ENCODE measurements at places on chromosomes 11 and 22.

DNA sequence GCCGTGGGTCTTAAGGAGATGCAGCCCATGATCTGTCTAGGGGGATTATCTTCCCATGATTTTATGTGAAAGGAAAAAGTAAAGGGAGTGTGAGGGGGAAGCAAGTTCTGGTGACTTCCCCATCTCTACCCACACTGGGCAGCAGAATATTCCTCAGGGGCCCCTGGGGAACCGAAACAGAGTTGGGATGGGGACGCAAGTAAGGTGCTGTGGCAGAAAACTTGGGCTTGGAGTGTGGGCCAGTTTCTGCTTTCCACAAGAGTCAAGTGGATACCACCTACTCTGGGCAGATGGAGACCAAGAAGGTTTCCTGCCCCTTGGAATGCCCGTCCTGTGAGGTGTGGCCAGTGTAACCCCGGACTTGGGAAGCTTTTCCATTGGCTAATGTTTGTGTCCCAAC, 64.4 kb downstream of the SGSM3 start:
- no peak for DNase-seq

DNA sequence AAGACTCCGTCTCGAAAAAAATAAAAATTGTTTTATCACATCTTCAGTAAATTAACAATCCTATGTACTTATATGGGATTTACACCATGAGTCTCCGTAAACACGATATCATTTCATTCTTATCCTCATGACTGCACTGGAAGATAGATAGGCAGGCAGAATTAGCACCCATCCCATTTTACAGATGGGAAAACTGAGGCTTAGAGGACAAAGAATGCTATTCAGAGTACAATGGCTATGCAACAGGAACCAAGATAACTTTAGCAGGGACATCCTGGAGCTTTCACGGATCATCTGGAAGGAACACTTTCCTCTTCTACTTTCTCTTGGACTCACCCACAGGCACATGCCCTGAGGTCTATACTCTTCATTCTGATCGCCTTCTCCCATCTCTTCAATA, 14.6 kb upstream of the SGSM1 start:
- no peak for DNase-seq

DNA sequence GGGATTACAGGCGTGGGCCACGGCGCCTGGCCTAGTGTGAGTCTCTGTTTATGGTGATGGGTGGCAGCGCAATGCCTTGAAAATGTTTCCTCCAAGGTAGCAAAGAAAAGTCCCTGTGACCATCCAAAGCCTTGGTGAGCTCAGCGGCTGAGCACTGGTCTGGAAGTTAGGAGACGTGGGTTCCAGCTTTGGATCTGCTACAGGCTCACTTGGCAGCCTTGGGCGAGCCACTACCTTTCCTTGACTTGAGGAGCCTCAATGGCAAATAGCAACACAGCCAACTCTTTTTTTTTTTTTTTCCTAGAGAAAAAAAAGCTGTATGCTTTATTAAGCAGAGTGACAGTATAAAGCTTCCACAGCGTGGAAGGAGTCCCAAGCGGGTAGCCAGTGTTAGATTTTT, 61.3 kb upstream of the RASD2 start:
- DNase-seq = no peak

DNA sequence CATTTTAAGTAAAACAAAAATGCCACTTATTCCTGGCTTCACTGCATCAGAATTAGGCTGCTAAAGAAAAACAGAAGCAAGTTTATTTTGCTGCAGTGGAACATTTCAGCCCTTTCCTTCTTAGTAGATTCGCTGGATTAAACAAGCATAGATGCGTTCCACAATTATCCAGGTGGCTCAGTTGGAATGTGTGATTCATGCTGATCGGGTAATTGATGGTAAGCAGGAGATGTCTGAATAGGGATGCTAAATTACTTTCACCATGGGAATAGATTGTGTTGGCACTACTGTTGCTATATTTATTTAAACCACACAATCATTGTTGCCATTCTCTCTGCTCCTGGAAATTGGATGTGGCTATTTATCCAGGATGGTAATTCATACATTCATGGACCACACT, 440.1 kb upstream of the DDI1 start:
- DNase-seq = no peak

GRCh38 chr22:39498368-39498767, 3.7 kb upstream of the MIEF1 start:
- DNase-seq = no peak

GRCh38 chr11:9057007-9057406, 34.4 kb downstream of the SCUBE2 start:
- no peak for DNase-seq

All from stimulated activated CD4-positive, alpha-beta T cell treated with anti-CD3 and anti-CD28 coated beads, Interleukin-15, amount 100 ng/mL, for 48 hours (primary cell).